ENCODE measurements at places on chromosomes 7 and 10.

GRCh38 chr10:71270301-71271220 lies 48.5 kb upstream of the SLC29A3 start:
- peak; percentile 83 for DNase-seq

GRCh38 chr10:55822096-55822495 lies 539.0 kb downstream of the ZWINT start:
- DNase-seq = no peak

DNA sequence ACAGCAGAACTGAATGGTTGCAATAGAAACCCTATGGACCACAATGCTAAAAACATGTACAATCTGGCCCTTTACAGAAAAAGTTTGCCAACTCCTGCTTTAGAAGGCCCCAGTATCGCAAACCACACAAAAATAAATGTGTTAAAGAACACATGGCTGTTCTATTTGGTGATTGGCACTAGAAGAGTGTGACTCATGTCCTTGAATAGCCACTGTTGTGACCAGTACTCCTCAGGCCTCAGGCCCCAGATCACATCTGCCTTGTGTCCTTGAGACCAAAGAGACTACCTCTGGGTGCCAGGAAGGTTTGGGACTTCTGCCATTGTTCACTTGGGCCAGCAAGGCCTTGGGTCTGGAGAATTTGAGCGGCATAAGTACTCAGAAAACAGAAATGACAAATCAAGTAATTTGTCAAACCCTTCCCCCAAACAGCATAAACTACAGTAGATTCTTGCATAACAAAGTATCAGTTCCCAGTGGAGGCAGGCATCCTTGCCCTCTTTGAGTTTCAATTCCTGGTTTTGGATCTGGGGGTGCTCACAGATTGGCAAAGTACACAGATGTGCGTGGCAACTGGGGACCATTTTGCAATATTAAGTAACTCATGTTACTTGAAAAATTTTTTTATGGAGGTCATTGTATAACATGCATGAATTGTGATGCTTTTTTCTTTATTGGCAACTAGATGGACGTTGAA lies 50.2 kb downstream of the MTURN start:
- DNase-seq = no peak

DNA sequence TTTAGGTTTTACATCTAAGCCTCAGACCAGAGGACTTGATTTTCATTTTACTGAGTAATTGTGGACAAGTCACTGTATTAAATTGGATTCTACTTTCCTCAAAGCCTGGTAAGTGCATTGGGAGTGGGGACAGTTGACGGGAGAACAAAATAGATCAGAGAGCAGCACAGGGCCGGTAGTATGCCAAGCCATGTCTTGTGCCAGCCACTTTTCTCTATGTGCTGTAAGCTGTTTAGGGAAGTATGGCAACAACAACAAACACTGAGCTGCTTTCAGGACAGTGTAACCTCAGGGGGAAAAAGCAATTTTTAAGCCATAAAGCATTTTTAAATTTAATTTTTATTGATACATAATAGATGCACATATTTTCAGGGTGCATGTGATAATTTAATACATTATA lies 365.9 kb upstream of the IGFBP3 start:
- DNase-seq = no peak

DNA sequence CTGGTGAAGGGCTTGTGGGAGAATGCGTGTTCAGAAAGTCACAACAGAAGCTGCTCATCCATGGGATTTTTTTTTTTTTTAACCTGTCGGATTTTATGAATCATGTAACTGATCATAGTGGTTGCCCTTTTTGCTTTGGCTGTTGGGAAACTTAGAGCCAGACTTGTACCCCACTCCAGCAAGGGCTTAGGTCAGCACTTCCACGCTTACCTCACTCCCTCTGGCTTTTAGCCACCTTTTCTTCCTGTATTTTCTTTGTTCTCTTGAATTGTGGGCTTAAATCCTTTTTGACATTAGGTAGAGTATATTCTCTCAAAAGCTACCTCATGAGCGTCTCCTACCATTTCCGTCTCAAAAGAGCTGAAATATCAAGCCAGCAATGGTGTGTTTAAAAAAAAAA lies 113.6 kb upstream of the BTBD16 start:
- no peak for DNase-seq

GRCh38 chr7:93861325-93861949 lies 29.1 kb downstream of the TFPI2 start:
- DNase-seq = no peak

- DNase-seq = peak; percentile 32
Observed at GRCh38 chr7:77799078-77799964, 748 bp downstream of the PHTF2 start.

- DNase-seq = no peak
Observed at GRCh38 chr10:91340613-91341362, 69.4 kb upstream of the HECTD2 start.

DNA sequence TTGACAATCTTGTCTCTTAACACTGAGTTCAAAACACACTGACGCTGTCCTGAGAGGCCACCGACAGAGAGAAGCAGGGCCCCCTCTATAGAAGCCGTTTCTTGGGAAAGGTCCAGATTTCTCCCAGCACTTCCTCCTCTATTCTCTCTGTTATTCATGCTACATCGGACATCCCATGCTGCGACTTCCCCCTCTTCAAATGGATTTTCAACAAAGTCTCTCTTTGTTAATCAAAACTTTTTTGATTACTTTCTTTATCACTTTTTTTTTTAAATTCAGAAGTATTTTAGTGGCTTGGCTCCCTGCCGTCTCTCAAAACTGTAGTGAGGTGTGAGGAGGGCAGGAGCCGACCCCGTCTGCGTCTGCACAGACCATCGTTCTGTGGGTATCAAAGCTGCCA lies 298.9 kb upstream of the PITRM1 start:
- no peak for DNase-seq

- DNase-seq = no peak
Observed at GRCh38 chr7:127715901-127716300, 63.9 kb downstream of the SND1 start.

DNA sequence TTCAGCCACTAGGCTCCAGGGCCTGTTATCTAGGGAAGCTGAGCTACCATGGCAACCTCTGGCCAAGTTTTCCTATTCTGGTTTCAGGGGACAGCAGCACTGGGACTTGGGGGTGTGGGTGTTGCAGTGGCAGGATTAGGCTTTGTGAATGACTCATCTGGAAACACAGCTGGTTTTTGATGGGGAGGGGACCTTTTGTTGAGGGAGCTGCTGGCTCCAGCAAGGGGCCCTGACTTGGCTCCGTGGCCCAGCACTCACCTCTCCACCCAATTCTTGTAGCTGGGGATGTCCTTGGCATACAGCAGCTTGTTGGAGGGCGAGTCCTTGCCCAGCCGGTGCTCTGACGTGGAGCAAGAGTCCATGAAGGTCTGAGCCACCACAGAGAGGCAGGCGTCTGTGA lies 435.9 kb downstream of the PLXNA4 start:
- DNase-seq = no peak

- DNase-seq = no peak
Observed at GRCh38 chr7:159120540-159120919, 24.1 kb downstream of the VIPR2 start.

DNA sequence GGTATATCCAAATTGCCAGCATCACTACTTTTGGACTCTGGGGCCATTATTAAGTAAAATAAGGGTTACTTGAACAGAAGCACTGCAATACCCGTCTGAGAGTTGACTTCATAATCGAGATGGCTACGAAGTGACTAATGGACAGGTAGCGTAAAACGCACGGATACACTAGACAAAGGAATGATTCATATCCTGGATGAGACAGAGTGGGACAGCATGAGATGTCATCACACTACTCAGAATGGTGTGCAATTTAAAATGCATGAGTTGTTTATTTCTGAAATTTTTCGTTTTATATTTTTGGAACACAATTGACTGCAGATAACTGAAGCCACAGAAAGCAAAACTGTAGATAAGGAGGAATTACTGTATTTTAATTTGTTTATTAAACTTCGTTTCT lies 421.5 kb upstream of the LRGUK start:
- no peak for DNase-seq

GRCh38 chr7:66170309-66171231 lies 34.6 kb upstream of the TPST1 start:
- DNase-seq = no peak

- DNase-seq = peak; percentile 40
Observed at GRCh38 chr10:91296471-91296870, 76.0 kb downstream of the PCGF5 start.

GRCh38 chr7:116614499-116615262 lies 57.3 kb upstream of the MET start:
- DNase-seq = no peak

DNA sequence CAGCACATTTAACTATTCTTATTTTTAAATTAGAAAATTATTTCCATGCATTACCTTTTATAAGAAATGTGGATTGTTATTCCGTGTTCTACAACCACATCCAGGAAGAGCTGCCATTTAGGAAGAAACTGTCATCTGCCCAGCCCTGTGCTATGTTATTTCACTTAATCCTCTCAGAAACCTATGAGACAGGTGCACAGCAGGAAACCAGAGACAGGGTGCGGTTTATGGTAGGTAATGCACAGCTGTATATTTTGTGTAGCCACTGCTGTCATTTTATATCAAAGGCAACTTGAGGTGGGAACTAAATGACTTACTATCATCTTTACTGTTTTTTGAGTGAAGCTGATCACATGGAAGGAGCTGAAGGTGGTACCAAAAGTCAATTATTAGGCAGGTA lies 232.3 kb downstream of the MAGI2 start:
- no peak for DNase-seq

DNA sequence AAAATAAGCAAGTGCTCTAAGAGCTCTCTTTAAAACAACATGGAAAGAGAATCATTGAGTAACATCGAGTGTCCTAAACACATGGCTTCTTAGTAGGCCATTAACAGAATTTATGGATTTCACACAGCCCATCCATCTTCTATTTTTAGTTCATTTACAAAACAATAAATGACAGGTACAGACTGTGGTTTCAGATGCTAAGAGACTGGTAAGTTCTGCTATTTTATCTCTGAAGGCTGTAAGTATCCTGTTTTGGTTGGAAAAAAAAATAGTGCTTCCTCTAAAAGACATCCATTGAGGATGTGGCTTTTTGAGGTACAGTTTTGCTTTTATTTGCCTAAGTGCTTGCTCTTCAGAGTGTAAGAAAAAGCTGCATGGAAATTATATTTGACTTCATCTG lies 27.4 kb upstream of the GNAI1 start:
- DNase-seq = no peak

- no peak for DNase-seq
Observed at GRCh38 chr7:80860554-80860953, 58.3 kb downstream of the SEMA3C start.

DNA sequence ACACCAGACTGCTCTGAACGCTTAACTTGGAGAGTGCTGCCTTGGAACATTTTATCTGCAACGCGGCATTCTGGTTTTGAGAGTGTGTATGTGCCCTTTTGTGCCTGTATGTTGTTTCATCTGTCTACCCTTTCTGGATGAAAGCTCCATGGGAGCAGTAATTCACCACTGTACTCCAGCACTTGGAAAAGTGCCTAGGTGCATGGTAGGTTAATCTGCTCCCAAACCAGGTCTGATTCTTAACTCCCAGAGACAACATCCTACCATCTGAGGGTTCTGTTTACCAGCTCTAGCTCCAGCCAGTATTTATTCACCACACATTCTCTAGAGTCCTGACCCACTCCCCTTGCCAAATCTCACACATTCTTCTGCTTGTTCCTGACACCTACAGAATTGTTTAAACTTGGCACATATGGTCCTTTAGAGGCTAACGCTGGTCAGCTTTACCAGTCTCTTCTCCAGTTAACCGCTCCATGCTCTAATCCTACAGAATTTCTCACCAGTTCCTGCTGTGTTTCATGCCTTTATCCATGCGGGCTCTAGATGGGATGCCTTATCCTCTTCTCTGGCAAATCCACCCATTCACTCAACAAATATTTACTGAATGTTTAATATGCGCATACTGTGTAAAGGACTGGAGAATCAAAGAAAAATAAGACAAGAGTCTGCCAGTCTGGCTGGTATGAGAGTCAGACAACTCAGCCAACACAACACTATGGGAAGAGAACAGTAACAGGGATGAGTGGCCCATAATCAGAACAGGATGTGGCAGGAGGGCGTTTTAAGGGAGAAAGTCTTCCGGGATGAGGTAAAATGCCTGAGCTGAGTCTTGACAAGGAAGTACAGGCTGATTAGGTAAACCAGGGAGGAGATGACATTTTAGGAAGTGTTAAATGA lies 46.3 kb downstream of the MTPN start:
- no peak for DNase-seq

GRCh38 chr7:15327001-15327400 lies 234.8 kb downstream of the AGMO start:
- no peak for DNase-seq

DNA sequence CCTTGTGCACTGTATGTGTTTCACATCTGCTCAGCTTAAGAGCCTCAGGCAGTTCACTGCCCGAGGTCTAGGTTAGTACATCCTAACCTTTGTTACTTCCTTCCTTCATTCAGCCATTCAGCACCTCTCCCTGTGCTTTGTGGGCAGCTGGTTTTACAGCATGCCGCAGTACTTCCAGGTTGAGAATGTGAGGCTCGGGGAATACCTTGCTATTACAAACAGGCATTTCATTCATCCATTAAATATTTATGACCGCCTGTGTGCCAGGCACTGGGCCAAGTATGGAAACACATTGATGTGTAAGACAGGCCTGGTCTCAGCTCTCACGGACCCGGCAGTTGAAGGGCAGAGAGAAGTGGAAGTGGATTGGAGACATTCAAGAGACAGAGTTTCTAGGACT lies 82.4 kb downstream of the SHH start:
- DNase-seq = no peak

DNA sequence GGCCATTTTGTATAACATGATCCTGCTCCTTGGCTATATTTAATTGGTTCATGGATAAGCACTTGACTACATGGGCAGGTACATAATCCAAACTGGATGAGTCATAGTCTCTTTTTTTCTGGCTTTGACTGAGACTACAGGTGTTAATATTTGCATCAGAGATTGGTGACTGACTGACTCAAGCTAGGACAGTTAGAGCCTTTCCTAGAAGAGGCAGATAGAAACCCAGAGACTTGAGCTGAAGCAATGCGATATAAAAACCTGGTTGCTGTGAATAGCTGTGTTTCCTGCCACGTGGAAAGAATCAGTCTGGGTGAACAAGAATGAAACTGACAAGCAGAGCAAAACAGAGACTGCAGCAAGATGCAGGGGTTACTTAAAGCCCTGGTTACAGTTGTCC lies 81.0 kb downstream of the SAMD9 start:
- peak; percentile 46 for DNase-seq

GRCh38 chr7:92873776-92874175 lies 37.4 kb upstream of the CDK6 start:
- no peak for DNase-seq

Data from GM13976 (cell line).